Activated CD4-positive, alpha-beta memory T cell treated with anti-CD3 and anti-CD28 coated beads for 36 hours (primary cell): ENCODE measurements at places on chromosomes 7 and 10. TPM values are rescaled to one million over a fixed set of nuclear protein-coding genes. Genes with fewer than 3 reads are reported as not detected.

- H3K27ac ChIP-seq = no peak overlapping the region
- DNase-seq = no peak
These were observed 556.8 kb upstream of the GALNT17 start for GRCh38 chr7:70574970-70575799.

- peaks cover 8% of the 10 kb centered on the region for H3K27me3 ChIP-seq
- no peak for DNase-seq
- H3K36me3 ChIP-seq = no peaks in the 10 kb centered on the region
These were observed 53.4 kb downstream of the PPP1R3C start for GRCh38 chr10:91579329-91579985.

GRCh38 chr7:144513334-144513733, 109.8 kb upstream of the NOBOX start:
- DNase-seq = no peak
- H3K27me3 ChIP-seq = no peaks in the 10 kb centered on the region
- H3K27ac ChIP-seq = no peak overlapping the region

DNA sequence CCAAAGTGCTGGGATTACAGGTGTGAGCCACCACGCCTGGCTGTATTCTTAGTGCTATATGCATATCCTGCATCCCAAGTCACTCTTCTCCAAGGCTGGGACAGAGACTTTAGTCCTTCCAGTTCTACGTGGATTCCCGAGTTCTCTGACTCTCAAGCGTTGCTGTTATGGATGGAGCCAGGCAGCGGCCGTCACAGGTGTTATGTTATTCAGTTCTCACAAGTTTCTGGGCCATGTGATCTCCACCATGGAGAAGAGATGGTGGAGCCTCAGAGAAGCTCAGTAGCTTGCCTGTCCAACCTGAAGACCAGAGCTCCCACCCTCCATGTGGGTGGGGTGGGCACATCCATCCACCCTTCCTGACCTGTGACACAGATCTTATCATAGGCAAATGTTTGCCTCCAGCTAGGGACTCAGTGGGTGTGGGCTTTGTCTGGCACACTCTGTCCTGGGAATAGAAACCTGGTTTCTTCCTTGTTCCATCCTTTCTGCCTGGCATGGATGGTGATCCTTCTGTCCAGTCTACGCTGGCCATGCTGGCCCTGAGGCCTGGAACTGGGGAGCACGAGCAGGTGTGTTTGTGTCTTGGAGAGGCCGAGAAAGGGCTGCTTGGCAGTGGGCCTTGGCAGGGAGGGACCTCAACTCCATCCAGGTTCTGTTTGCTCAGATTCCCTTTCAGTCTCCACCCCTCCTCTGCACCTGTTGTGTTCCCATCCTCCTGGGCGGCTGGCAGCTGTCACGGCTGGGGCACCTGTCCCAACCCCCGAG, 55.3 kb downstream of the NEURL1 start:
- peaks cover 4% of the 10 kb centered on the region for H3K4me1 ChIP-seq
- no peaks in the 10 kb centered on the region for H3K36me3 ChIP-seq
- H3K27ac ChIP-seq = no peak overlapping the region
- no peaks in the 10 kb centered on the region for H3K27me3 ChIP-seq
- DNase-seq = no peak

GRCh38 chr10:65196111-65196510, 1674.9 kb downstream of the REEP3 start:
- H3K4me1 ChIP-seq = no peaks in the 10 kb centered on the region
- H3K27me3 ChIP-seq = no peaks in the 10 kb centered on the region
- H3K4me3 ChIP-seq = no peak overlapping the region
- H3K36me3 ChIP-seq = no peaks in the 10 kb centered on the region

GRCh38 chr7:140541513-140542227, 62.4 kb upstream of the MKRN1 start:
- no peak overlapping the region for H3K4me3 ChIP-seq
- H3K4me1 ChIP-seq = no peaks in the 10 kb centered on the region
- H3K27ac ChIP-seq = no peak overlapping the region
- no peaks in the 10 kb centered on the region for H3K27me3 ChIP-seq
- no peak for DNase-seq

DNA sequence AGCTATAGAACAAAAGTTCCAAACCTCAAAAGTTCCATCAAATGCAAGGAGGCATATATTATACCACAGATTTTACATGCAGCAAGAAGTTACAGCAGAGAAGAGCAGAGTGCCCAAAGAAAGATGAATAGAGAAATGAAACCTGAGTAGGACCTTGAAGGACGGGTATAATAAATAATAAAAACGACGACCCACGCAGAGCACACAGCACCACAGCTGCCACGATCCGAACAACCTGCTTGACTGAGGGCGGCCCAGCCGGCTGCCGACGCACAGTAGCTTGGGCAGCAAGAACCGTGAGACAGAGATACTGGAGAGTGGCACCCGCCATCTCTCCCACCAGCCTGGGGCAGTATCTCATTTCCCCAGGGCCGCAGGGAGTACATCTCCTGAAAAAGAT, 79.0 kb downstream of the HIPK2 start:
- H3K4me1 ChIP-seq = peaks cover 27% of the 10 kb centered on the region
- H3K36me3 ChIP-seq = peaks cover 1% of the 10 kb centered on the region
- H3K4me3 ChIP-seq = no peak overlapping the region
- no peak for DNase-seq

DNA sequence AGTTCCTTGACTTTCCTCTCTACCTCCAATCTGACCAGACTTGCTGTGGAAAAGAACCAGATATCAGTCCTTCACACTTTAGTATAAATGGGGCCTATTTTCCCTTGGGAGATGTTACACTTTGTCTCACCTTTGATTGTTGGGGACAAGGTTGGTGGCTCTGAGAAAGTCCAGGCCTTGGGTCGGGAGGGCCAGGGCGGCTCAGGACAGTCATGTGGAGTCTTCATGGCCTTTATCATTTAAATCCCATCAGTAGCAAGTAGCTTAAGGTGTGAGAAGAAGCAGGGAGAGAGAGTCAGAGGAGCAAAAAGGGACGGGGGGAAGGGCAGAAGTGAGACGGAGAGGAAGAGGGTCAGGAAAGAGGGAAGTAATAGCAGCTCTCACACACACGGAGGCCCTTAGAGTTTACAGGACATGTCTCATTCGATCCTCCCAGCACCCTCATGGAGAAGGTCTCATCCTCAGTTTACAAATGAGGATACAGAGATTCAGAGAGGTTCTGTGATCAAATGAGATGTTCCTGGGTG, 40.5 kb downstream of the TBATA start:
- DNase-seq = no peak
- H3K27ac ChIP-seq = no peak overlapping the region
- no peaks in the 10 kb centered on the region for H3K27me3 ChIP-seq
- H3K36me3 ChIP-seq = no peaks in the 10 kb centered on the region
- no peak overlapping the region for H3K4me3 ChIP-seq
- peaks cover 2% of the 10 kb centered on the region for H3K4me1 ChIP-seq

DNA sequence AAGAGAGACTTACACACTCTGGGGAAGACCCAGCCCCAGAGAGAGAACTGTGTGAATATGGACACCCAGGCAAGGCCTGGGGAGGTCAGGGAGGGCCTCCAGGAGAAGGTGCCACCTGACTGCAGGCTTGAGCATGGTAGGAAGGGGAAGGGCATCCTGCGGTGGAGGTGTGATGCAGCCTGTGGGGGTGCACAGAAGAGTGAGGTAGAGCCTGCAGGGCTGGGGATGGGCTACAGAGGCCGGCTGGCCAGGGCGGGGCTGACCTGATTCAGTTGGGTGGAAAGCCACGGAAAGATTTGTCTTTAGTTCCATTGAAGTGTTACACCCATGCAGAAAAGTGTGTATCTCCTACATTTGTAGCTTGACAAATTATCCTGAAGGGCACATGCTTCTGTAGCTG, 47.6 kb downstream of the ZMIZ1 start:
- H3K4me1 ChIP-seq = peaks cover 36% of the 10 kb centered on the region
- H3K27me3 ChIP-seq = no peaks in the 10 kb centered on the region
- H3K4me3 ChIP-seq = no peak overlapping the region

DNA sequence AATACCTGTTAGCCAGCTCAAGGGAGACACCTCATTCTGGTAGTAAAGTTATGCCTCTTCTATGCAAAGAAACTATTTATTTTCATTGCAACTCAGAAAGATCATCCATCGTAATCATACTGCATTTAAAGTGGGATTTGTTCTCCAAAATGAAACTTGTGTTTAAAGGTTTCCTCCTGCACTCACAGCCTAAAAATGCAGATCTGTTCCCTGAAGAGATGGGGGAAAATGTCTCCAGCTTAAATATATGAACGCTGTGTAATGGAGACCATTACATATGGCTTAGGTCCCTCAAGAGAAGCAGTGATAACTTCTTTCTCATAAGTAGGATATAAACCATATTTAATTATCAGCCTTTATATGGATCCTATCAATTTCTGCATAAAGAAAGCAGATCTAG, 665.1 kb downstream of the KCNMA1 start:
- H3K36me3 ChIP-seq = no peaks in the 10 kb centered on the region
- DNase-seq = no peak
- H3K4me3 ChIP-seq = no peak overlapping the region
- H3K4me1 ChIP-seq = no peaks in the 10 kb centered on the region

DNA sequence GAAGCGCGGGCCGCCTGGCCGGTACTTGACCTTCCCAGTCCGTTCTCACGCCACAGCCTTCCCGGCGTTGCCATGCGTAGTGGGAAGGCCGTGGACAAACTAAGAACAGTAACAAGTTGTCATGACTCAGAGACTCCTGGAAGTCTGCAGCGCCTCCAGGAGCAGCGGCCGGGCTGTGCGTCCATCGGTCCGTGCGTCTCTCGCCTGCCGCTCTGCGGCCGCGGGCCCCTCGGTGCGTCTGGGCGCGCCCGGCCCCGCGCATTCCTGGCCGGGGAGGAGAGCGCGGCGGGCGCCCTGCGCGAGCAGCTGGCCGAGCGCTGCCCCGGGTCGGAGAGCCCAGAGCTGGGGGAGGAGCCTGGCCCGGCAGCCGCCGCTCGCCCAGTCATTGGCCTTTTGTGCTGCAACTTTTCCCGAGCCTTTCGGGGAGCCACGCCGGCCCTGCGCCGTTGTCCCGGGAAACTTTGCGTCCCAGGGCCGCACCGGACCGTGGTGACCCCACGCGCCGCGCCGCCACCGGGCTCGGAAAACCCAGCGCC, 123.7 kb downstream of the TACC2 start:
- peaks cover 3% of the 10 kb centered on the region for H3K4me1 ChIP-seq
- no peak overlapping the region for H3K27ac ChIP-seq
- DNase-seq = no peak
- no peaks in the 10 kb centered on the region for H3K36me3 ChIP-seq
- H3K27me3 ChIP-seq = peaks cover 39% of the 10 kb centered on the region

DNA sequence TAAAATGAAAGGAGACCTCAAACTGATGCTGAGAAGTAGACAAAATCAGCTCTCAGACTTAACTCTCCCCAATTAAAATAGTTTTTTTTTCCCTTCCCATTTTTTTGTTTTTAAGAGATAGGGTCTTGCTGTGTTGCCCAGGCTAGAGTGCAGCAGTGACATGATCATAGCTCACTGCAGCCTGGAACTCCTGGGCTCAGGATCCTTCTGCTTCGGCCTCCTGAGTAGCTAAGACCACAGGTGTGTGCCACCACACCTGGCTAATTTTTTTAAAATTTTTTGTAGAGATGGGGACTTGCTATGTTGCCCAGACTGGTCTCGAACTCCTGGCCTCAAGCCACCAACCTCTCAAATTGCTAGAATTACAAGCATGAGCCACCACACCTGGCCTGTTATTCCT, 61.1 kb downstream of the NHLRC2 start:
- peaks cover 11% of the 10 kb centered on the region for H3K36me3 ChIP-seq
- H3K4me3 ChIP-seq = no peak overlapping the region
- H3K27ac ChIP-seq = no peak overlapping the region
- no peaks in the 10 kb centered on the region for H3K4me1 ChIP-seq
- H3K27me3 ChIP-seq = no peaks in the 10 kb centered on the region
- no peak for DNase-seq

The PRRT4 gene
- total RNA-seq = 0.12 TPM

The NRG3 gene
- not detected for total RNA-seq

The POLR2J2 gene
- 5.0 TPM for total RNA-seq
